ENCODE measurements at places on chromosomes 11 and 22.

GRCh38 chr11:10778217-10778970, 27.3 kb downstream of the CTR9 start:
- no peak for DNase-seq

DNA sequence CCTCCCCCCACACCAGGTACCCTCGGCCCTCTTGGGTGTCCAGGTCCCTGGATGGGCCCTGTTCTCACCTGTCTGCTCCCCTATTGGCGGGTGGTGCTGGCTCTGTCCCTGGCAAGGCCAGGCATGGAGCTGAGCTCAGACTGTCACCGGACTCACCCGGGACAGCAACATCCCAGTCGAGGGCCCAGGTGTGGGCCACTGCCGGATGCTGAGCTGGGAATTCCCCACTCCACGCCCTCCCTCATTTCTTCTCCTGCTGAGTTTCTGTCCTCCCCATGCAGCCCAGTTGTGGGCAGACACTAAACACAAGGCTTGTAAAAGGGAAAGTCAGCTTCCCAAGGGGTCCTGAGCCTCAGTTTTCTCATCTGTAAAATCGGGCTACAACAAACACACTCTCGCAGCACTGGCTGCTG, 2.0 kb upstream of the AP5B1 start:
- peak; percentile 19 for DNase-seq

GRCh38 chr11:2806351-2807024, 79.1 kb downstream of the CDKN1C start:
- peak; percentile 7 for DNase-seq

- no peak for DNase-seq
Measured at GRCh38 chr11:8442301-8442700, 151.7 kb downstream of the STK33 start.

DNA sequence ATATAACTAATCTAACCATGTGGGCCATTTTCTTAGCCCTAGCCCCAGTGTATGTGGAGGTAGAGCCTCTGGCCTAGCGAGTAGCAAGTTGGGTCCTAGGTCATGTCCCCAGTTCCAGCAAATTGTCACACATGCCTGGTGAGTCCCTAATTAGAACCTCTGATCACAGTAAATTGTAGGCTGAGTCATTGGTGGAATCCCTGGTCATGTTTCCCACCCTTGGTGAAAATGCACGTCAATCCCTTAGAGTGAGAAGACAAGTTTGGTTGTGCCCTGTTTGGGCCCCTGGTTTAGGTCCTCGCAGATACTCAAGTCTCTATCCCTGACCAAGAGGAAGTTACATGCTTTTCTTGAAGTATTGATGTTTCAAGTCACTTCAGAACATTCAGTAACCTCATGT, 46.7 kb downstream of the ATM start:
- no peak for DNase-seq

DNA sequence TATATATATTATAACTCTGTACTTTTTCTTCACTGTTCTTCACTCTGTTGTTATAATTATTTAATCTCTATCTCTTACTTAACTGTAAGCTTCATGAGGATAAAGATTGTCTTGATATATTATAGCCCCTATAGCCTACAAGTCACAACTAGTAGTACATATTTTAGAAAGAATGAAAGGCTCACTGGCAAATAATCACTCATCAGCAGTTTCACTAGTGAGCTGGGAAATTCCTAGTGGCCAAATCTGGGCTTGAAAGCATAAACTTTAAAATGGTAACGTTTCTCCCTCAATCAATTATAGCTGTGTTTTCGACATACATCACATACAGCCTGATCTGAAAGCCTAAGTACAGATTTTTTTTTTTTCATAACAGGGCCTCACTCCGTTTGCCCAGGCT, 42.5 kb downstream of the CTSC start:
- no peak for DNase-seq

GRCh38 chr11:67680696-67681470, 6.5 kb upstream of the ALDH3B2 start:
- DNase-seq = no peak

DNA sequence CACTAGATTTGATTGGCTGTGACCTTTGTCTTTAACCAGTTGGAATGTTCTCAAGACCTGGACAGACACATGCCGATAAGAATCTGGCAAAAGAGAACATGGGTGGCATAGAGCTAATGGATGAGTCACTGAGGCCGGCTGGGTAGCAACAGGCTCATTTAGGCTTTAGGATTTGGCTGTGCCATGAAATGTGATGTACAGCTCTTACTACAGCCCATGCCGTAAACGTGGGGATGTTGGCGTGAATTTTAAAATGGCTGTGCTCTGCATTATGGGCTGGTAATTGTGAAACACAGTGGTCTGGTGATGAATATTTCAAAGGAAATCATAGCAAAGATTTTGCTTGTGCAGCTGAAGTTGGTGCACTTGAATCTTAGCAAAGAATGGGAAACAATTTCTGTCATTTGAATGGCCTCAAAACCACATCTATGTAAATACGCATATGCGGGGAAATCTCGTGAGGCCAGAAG, 332.4 kb downstream of the TBC1D22A start:
- DNase-seq = no peak

DNA sequence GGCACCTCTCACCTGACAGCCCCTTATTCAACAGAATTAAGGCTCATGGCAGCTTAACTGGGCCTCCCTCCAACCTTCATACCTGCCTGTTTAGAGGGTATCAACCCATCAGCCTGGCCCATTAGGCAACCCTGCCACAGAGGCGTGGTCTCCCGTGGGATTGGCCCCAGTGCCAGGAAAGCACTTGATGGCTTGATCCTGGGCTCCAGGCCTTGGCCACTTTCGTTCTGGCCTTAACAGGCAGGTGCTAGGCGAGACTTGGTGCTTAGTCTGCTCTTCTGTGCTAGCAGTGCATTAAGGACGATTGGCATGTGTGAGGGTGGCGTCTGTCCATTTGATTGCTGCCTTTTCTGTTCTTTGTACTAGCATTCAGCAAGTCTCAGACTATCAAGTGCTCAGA, 75.2 kb downstream of the CABIN1 start:
- DNase-seq = no peak

DNA sequence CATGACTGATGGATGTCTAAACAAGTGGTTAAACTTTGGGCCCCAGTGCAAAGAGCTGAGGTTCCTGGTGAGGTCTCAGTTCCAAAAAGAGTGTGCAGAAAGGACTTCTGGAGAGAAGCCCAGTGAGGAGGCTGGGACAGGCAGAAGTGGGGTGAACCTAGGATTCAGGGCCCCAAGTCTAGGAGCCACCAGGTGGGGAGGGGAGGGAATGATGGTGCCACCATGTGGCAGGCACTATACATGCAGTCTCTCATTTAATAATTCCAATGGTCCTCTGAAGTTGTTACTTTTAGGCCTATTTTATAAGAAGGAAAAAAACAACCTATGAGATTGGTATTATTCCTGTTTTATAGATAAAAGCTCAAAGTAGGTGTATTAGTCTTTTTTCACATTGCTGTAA, 102.0 kb downstream of the INSC start:
- DNase-seq = no peak

GRCh38 chr11:134071766-134072402, 3.0 kb downstream of the JAM3 start:
- no peak for DNase-seq

- DNase-seq = no peak
Measured at GRCh38 chr22:40088818-40089217, 88.9 kb upstream of the TNRC6B start.

- no peak for DNase-seq
Measured at GRCh38 chr11:60946601-60947264, 5.2 kb downstream of the SLC15A3 start.

DNA sequence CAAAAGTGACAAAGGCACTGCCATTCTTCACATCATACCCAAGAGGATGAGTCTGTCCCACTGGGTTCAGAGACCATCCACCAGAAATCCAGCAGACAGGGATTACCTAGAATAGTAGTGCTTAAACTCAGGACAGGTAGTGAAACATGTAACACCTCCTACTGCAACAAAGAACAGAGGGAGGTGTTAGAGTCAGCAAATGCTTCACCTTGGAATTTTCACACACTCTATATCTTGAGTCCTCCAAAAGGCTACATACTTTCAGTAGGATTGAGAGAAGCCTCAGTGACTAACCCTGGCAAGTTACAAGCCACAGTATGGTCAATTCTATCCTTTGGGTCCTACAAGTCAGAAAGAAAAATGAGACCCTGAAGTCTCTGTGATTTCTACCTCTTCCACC, 6.0 kb upstream of the CAVIN3 start:
- DNase-seq = no peak

DNA sequence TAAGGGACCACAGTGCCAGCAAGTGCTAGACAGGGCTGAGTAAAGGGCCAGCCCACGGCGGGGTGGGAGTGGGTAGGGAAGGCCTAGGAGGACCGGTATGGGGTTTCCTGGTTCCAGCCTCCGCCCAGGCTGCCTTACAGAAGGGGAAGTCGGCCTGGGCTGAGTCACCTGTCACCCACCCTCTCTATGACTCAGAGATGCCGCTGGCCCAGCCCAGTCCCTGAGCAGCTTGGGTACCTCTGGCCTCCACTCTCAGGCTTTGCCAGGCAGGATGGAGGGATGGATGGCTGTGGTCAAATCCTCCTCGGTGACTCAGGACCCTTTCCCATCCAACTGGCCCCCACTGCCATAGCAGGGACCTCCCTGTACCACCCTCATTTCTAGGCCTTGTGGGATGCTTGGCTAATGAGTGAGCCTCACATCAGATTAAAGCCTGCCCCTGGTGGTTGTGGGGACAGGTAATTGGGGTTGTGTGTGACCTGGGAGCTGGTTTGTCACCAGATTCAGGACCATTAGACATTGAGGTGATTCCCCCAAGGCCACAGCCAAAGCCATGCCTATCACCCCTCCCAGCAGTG, 13.9 kb downstream of the SLC35E4 start:
- DNase-seq = peak; percentile 79

- DNase-seq = no peak
Measured at GRCh38 chr11:57467508-57468157, 7.3 kb downstream of the RTN4RL2 start.

GRCh38 chr22:28791841-28792490, 8.4 kb downstream of the XBP1 start:
- DNase-seq = no peak

DNA sequence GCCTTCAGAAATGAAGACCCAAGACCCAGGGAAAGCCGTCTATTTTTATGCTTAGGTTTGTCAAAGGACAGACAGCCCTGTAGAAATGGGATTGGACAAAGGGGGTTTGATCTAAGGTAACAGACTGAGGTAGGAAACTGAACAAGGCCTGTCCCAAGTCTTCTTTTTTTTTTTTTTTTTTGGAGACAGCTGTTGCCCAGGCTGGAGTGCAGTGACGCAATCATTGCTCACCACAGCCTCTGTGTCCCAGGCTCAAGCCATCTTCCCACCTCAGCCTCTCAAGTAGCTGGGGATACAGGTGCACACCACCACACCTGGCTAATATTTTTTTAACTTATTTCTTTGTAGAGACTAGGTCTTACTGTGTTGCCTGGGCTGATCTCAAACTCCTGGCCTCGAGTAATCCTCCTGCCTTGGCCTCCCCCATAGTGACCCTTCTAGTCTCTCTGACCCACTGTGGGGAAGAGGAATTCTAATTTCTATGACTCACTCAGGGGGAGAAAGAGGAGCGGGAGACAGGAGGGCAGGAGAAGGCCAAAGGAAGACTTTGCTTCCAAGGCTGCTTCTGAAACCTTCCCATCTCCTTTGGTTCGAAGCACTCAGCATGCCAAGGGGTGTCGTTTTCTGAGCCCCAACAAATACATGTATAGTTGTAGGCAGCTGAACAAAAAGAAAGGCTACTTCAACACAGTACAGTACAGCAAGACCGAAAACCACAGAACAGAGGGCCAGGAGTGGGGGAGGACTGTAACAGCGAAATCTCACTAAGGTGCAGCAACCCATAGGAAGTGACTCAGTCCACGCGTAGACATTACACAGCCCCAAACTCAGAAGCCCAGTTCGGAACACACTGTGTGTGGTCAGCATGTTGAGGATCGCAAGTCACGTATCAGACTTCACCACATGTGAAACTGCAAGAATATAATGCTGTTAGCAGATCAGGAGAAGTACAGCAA, 872 bp downstream of the TMA7B start:
- DNase-seq = peak; percentile 49

DNA sequence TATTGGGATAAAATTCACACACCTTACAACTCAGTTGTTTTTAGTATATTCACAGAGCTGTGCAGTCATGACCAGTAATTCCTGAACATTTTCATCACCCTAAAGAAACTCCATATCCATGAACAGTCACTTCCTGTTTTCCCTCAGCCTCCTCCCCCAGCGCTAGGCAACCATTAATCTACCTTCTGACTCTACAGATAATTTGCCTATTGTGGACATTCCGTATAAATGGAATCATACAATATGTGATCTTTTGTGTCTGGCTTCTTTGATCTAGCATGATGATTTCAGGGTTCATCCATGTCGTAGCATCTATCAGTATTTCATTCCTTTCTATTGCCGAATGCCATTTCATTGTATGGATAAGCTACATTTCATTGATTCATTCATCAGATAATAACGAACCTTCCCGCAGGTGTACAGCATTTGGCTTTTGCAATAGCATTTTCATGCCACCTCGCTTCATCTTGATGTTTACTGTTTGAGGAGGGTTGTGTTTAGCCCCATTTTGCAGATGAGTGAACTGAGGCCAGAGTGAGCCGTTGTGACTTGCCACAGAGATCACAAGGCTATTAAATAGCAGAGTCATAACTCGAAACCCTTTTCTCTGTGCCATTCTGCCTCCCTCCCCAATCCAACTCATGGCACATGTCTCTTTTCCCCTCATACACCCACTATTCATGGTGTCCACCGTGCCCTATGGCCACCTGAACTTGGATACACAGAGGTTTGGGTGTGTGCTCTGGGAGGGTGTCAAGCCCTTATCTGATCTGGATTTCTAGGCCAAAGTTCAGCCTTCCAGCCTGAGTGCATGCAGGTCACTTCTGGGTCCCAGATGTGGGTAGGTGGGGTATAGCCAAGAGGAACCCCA, 11.1 kb upstream of the MYH9 start:
- peak; percentile 59 for DNase-seq

DNA sequence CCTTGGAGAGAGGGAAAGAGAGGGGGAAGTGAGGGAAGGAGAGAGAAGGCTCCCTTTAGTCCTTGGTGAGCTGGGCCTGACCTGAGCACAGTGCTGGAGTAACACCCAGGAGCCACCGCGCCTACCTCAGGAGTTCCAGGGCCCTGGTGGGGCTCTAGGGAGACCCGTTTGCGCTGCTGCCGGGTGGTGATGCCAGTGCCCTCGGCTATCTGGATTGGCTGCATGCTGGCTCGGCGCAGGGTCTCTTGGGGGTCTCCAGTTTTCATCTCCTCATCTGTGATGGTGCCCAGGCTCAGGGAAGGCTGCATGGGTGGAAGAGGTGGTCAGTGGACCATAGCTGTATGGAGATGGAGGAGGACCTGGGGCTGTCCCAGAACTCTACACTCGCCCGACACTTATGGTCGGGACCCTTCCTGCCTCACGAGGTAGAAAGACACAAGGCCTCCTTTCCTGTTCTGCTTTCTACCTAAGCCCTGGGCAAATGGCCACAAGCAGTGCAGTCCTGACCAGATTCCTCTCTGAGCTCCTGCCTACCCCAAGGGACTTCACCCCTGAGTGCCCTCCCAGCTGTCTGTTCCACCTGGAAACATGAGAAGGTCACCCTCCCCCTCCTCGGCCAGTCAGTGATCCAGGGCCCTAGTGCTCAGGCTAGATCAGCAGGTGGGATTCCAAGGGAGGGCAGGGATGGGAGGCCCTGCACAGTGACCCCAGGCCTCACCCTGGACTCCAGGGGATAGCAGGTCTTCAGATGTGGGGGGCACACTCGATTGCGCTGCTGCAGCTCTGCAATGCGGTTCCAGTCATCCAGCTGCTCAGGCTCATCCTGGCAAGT, 6.0 kb downstream of the IL18BP start:
- no peak for DNase-seq

GRCh38 chr11:47998733-47999359, 18.5 kb downstream of the PTPRJ start:
- peak; percentile 56 for DNase-seq
